Kidney glomerular epithelial cell (primary cell): ENCODE measurements at places on chromosomes 7 and 10.

GRCh38 chr7:20013536-20013935, 203.6 kb downstream of the MACC1 start:
- no peak for DNase-seq

DNA sequence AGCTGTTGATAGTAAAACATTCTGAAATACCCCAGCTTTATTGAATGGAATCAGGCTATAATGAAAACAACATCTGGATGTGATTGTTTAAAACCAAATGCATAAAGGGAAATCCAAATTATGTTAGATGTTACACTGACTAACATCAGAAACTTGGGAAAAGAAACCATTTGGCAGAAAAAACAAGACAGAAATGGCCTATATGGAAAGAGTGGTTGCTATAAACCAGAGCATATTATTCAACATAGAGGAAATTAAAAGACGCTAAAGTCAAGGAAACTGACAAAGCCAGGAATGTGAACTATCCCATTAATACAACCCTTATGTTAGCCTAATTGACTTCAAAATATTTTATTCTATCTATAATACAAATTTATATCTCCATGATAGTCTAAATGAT, 53.0 kb upstream of the CABCOCO1 start:
- DNase-seq: no peak

GRCh38 chr10:127267442-127267841, 71.1 kb upstream of the INSYN2A start:
- DNase-seq: no peak

- DNase-seq: no peak
Observed at GRCh38 chr7:20312562-20312961, 18.1 kb upstream of the ITGB8 start.

DNA sequence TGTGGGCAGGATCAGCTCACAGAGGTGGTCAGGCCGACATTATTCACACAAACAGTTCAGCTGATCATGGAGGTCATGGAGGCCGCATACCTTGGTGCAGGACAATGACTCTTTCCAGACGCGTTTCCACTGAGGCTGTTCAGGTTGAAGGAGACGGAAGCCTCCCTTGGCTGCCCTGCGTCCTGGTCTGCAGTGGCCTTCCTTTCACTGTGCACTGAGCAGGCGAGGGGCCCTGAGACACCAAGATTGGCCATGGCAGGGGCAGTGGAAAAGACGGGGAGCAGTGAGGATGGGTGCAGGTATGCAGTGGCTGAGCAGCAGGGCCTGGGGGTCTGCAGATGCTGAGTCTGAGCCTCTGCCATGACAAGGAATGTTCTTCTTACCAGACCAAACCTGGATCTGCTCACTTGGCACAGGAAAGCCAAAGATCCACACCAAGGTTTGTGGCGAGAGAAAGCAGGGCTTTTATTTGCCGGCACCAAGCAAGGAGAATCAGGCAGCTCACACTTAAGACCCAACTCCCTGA, 263.3 kb downstream of the GLRX3 start:
- no peak for DNase-seq

GRCh38 chr7:156616269-156617202, 24.0 kb upstream of the RNF32 start:
- no peak for DNase-seq

- DNase-seq: peak; percentile 78
Observed at GRCh38 chr7:70856901-70857630, 274.9 kb upstream of the GALNT17 start.

GRCh38 chr7:27300421-27300820, 57.8 kb downstream of the EVX1 start:
- no peak for DNase-seq

- no peak for DNase-seq
Observed at GRCh38 chr7:126690848-126691751, 561.6 kb downstream of the GRM8 start.

DNA sequence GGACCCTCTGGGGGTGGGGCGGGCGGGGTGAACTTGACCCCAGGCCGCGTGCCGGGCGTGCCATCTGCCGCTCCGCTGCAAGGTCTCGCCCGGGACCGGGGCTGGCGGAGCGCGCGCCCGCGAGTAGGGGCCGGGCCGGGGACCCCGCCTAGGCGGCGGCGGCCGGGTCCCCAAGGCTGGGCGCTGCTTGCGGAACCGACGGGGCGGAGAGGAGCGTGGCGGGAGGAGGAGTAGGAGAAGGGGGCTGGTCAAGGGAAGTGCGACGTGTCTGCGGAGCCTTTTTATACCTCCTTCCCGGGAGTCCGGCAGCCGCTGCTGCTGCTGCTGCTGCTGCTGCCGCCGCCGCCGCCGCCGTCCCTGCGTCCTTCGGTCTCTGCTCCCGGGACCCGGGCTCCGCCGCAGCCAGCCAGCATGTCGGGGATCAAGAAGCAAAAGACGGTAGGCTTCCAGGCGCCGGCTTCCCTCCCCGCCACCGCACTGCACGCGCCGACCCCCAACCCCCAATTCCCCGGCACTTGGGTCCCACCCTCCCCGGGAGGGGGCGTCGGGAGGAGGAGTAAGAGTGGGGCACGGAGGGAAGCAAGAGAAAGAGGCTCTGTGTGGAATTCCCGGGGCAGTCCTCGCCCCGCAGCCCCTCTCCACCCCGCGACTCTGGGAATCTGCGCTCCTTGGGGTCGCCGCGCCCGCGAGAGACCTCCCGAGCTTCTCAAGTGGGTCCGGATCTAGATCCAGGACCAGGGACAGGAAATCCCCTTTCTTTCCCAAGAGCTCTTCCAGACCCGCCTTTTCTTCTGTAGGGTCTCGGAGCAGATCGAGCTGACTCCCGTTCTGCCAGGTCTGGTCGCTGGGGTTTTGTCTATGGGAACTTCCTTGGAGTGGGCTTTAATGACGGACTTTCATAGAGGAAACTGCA, at the start of gene PAPSS2:
PAPSS2 (plus strand) TSS at position 308 of the 913 bp plus-strand sequence; CDS start at position 412, 104 bp downstream.
- peak; percentile 24 for DNase-seq

GRCh38 chr10:69057261-69057950, 30.5 kb upstream of the SRGN start:
- DNase-seq: no peak

- peak; percentile 91 for DNase-seq
Observed at GRCh38 chr10:44981172-44982113, 2.8 kb upstream of the DEPP1 start.

DNA sequence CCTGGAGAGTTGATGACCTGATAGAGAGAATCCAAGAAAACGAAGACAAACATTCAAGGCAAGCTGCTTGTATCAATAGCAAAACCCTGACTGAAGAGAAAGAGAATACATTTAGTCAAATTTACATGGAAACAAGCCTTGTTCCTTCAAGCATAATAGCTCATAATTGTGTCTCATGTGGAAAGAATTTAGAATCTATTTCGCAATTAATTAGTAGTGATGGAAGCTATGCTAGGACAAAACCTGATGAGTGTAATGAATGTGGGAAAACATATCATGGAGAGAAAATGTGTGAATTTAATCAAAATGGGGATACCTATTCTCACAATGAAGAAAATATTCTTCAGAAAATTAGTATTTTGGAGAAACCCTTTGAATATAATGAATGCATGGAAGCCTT, 18.0 kb downstream of the RBAK start:
- no peak for DNase-seq

GRCh38 chr7:2554661-2555111, 638 bp downstream of the BRAT1 start:
- DNase-seq: no peak

DNA sequence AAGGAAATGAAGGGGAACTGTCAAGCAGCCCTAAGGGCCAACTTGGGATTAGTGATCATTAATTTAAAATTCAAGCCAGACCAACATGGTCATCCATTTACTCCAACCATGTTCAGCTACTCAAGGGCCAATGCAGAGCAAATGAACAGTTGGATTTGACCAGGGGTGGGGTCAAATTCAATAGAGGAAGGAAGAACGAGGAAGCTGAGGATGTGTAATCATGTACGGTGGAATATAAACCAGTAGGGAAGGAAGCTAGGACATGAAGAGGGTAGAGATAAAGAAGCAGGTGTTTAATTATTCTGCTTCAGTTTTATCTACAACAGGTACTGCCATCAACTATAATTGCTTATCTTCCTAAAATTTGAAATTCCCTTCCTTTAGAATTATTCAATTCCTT, 81.6 kb downstream of the HIBADH start:
- no peak for DNase-seq

DNA sequence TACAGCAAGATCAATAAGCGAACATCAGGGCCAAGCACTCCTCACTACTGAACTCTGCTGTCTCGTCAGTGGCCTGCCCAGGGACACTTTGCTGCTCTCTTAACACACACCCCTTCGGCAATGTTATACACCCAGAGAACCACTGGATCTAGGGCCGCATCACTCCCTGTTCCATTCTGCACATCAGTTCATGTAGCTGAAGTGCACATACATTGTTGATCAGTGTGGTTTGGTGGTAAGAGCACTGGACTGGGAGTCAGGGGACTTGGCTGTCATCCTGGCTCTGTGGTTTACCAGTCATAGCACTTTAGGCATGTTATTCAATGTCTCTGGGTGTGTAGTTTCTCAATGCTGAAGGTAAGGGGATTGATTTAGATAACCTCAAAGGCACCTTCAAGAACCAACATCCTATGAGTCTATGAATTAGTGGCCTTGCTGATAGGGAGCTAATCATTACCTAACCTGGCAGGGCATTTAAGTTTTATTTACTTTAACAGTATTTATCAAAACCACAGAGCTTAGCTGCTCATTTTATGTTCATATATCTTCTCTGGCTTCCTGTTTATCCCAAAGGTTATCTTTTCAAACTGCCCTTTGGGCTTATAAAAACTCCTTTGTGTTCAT, 24.8 kb downstream of the DUSP5 start:
- peak; percentile 40 for DNase-seq

GRCh38 chr10:80277567-80278250, 11.7 kb downstream of the MAT1A start:
- DNase-seq: no peak
